BJ (cell line): ENCODE measurements at places on chromosomes 11 and 22.

DNA sequence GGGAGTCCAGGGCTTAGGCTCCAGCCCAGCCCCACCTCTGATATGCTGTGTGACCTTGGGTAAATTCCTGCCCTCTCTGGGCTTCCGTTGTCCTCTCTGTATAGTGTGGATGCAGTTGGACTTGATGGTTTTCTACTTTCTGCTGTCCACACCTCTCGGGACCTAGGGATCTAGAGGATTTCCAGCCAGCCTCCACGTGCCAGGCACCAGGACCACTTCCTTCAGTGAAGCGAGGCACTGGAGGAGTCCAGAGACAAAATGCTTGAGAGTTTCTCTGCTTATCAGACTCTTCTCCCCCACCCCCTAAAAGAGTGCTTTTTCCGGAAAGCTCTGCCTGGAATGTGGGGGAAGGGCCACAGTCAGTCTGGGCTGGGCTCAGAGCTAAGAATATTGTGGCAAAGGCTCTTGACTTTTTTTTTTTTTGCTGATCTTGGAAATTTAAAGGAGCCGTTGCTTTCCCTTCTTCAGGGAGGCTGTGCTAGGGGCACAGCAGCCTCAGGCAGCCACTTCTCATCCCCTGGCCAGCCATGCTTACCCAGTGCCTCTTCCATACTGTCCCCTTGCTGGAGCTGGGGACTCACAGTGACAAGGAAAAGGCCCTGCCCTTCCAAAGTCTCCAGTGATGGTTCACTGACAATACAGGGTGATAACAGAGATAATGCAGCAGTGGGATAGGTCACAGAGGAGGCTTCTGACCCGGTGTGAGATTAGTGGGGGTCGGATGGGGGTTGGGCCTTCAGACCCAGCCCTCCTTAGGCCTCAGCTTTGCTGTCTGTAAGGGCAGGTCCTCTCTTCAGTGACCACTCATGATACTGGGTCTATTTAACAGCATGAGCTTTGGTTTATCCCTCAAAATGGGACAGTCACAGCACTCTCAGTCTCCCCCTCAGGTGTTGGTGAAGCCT is 2.9 kb upstream of the SERPINH1 start:
- no peak for DNase-seq

- DNase-seq: no peak
Observed at GRCh38 chr11:64803846-64804345, 882 bp upstream of the MAP4K2 start.

DNA sequence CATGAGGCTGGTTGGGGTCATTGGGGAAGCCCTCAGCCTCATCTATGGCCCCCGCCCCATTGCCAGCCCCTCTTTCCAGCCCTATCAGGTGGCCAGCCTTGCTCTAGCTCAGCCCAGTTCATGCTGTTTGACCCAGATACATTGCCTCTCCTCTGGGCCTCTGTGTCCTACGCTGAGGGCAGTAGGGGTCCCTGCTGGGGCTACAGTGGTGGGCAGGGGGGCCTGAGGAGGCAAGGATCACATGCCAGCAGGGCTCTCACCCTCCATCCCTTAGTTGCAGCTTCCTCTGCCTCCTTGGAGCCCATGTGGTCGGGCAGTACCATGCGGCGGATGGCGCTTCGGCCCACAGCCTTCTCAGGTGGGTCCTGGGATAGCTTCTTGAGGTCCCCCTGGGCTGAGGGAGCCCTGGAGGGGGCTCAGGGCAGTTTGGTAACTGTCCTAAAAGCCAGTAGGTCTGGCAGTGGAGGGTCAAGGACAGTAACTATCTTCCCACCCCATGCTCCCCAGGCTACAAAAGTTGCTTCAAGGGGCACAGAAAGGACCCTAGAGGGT is 19.2 kb downstream of the EMID1 start:
- DNase-seq: no peak

- no peak for DNase-seq
Observed at GRCh38 chr11:57639321-57640067, 10.2 kb downstream of the YPEL4 start.

DNA sequence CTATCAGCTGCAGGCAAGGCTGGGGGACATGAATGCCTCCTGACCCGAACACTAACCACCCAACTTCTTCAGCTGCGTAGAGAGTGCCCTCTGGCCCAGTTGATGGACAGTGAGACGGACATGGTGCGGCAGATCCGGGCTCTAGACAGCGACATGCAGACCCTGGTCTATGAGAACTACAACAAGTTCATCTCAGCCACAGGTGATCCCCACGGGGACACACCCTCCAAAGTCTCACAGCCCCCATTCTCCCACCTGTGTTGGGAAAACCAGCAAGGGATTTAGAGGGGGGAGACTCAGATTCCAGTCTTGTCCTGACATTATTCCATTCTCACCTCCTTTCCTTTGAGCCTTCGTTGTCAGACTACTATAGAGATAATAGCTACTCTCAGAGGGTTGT is 912 bp downstream of the VPS51 start:
- no peak for DNase-seq

GRCh38 chr11:10302744-10303557 is 1.9 kb upstream of the ADM start:
- no peak for DNase-seq

GRCh38 chr22:30691204-30691603 is 3.5 kb upstream of the OSBP2 start:
- no peak for DNase-seq

GRCh38 chr11:13831696-13832095 is 130.8 kb upstream of the SPON1 start:
- no peak for DNase-seq

DNA sequence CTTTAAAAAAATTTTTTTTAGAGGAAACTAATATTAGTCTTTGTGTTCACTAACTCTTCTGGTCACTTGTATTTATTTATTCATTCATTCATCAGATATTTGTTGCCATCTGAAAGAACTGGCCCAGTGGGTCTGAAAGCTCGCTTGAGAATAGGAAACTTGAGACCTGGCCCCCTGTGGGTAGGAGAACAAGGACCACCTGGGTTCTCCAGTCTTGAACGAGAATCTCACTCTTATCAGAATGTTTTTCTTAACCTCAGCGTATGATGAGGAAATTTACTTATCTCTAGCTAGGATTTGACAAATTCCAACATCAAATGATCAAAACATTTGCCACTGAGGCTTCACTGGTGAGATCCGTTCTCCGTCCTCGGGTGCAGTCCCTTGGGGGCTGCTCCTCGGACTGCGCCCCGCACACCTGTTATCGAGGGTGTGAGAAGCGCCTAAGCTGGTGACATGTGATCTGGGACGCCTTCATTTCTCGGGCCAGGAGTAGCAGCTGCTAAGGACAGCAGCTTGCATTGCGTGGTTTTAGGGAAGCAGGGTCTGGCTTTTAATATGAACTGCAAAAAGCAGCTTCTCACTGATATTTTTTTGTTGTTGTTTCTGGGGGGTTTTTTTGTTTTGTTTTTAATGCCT is 6.3 kb downstream of the C22orf31 start:
- DNase-seq: no peak

GRCh38 chr11:86511086-86511551 is 136.4 kb downstream of the CCDC81 start:
- no peak for DNase-seq

DNA sequence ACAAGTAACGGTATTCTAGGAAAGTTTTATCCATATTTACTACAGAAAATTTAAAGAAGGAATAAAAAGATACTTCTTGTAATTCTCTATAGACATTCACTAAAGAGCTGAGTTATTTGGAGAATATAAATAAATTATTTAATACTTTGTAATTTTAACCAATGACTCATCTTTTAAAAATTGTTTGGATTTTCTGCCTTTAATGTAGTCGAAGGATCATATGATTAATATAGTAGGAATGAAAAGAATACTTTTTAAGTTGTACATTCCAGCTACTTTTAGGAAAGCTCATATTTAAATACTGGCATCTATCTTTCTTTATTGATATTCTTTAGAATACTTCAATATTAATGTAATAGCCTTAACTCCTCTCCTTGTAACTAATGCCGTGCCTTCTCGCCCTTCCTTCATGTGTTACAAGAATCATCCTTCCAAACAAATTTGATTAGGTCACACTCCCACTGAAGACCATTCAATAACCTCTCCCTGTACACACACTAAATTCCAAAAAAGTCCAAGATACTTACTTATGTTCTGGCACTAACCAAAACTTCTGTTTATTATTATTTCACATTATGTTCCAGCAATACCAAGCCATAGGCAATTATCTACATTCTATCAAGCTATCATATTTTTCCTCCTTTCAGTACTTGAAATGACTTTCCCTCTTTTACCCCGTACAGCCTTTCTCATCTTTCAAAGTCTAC is 501.9 kb downstream of the CNTN5 start:
- no peak for DNase-seq

DNA sequence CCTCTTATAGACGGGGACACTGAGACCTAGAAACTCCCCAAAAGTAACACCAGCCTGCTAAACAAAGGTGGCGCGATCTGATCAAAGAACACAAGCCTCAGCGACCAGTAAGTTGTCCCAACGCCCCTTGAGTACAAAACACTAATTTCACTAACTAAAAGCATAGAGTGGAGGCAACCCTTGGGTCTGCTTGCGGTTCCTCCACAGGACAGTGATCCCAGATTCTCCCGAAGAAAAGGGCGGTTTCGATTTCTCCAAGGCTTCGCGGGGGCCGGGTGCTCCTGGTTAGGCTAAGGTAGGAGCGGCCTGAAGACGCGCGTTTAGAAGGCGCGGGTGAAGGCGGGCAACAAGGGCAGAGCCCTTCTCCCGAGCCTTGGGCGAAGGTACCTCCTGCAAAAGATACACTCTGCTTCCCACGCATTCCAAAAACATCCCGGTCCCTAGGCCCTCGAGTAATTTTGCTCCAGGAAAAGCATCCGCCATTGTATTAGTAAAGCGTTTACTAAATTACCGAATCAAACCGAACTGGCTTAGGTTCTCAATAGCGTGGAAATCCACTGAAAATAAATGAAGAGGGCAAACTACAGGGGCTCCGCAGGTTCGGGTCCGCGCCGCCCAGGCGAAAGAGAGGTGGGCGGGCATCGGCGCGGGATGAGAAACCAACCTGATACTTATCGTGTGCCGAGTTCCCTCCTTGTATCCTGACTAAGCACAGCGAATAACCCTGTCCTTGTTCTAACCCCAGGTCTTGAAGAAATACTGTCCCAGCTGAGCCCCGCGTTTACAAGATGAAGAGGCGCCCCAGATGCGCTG is 2.0 kb downstream of the WT1 start:
- no peak for DNase-seq

- no peak for DNase-seq
Observed at GRCh38 chr22:42340829-42341383, 70.5 kb upstream of the TCF20 start.

- no peak for DNase-seq
Observed at GRCh38 chr11:74949753-74950137, 679 bp downstream of the SPCS2 start.

DNA sequence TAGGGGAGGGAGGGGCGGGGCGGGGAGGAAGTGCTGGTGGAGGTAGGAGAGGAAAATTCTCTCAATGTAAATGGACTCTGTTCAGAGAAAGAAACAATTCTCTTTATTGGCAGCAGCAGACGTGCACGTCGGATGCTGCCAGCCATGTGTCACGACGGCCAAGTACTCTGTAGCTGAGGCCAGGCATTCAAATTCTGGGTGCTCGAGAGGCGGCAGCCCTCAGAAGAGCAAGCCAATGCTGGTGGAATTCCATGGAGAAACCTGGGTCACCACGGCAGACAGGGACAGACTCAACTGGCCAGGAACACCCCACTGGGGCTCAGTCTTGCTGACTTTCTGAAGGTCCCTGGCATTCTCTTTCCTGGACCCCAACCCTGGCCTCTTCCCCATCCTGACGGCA is 90.8 kb downstream of the ABTB2 start:
- no peak for DNase-seq

GRCh38 chr22:46935506-46936377 is 173.3 kb downstream of the TBC1D22A start:
- no peak for DNase-seq

DNA sequence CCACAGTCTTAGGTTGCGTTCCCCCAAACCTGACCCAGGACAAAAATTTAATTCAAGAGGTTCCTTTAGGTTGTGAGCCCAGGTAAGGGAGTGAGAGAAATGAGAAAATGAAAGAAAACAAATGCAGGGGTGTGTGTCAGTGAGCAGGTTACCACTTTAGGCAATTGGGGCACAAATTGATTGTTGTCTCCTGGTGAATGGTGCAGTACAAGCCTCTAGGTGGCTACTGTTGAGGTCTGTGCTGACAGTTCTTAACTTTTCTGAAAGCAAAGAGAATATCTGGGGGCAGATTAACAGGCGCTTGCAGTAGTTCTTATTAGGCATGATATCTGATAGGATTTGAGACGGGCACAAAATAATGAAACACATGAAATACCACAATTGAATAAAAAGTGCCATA is 894.6 kb downstream of the FAM181B start:
- no peak for DNase-seq

- DNase-seq: no peak
Observed at GRCh38 chr11:113162592-113162962, 151.8 kb upstream of the TTC12 start.

GRCh38 chr11:68711114-68711513 is 26.8 kb downstream of the GAL start:
- no peak for DNase-seq

DNA sequence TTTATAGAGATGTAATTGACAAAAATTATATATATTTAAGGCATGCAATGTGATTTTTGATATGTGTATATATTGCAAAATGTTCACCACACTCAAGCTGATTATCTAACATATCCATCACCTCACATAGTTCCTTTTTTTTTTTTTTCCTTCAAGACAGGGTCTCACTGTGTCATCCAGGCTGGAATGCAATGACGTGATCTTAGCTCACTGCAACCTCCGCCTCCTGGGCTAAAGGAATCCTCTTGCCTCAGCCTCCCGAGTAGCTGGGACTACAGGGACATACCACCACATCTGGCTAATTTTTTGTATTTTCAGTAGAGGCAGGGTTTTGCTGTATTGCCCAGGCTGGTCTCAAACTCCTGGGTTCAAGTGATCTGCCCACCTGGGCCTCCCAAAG is 65.1 kb upstream of the SLC35C1 start:
- no peak for DNase-seq

DNA sequence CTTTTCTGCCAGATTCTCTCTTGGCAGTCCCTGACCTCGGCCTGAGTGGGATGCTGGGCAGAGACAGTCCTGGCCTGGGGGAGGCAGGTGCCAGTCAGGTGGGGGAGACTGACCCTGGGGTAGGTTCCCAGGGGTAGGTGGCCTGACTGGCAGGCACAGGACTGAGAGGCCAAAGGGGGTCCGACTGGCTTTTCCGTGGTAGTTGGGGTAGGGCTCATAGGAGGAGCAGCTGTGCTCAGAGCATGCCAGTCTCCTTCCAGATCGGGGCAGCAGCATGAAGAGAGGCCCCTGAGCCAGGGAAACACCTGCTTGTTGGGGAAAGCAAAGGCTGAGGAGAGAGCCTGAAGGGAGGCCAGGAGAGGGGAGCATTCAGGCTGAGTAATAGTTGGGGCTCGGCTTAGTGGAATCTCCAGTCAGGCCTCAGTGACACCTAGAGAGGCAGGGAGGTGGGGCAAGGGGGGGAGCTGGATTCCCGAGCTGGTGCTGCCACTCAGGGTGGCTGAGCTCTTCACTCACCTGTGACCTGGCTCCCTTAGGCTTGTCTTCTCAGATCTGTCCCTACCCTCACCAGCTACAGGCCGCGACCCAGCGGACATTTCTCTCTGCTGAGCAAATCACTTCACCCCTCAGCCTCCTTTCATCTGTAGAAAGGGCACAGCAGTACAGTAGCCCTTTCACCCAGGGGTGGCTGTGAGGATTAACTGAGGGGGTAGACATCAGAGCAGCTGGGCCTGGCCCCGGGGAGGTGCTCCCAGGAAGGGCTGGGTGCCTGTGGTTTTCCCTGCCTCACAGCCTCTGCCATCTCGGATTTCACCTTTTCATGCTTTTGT is 26.2 kb downstream of the MCM5 start:
- DNase-seq: no peak
